Stimulated activated CD4-positive, alpha-beta T cell treated with anti-CD3 and anti-CD28 coated beads, Interleukin-4, amount 100 ng/mL, for 24 hours (primary cell): ENCODE measurements at places on chromosomes 1 and 21.

GRCh38 chr1:50830621-50831020 is 129.4 kb downstream of the FAF1 start:
- no peak for DNase-seq

- DNase-seq: peak; percentile 54
Measured at GRCh38 chr1:9715536-9716226, 64.2 kb downstream of the PIK3CD start.

GRCh38 chr1:181972256-181972655 is 89.3 kb downstream of the ZNF648 start:
- no peak for DNase-seq

DNA sequence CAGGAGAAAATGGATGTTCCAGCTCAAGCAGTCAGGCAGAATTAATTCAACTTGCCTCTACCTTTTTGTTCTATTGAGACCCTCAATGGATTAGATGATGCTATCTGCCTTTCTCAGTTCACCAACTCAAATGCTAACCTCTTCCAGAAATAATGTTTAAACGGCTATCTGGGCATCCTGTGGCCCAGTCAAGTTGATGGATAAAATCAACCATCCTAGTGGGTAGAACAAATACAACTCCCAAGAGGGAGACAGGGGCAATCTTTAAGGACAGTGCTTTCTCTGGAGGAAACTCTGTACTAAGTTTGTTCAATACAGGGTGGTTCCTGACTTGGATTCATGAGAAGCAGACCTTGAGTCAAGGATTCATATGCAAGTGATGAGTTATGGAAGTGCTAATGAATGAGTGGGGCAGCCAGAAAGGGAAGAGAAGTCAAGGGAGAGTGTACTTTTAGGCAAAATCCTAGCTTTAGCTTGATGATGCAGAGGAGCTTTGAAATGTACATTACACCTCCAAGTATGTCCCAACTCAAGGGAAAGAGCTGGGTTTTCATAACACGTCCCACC is 49.4 kb upstream of the COG2 start:
- DNase-seq: no peak

DNA sequence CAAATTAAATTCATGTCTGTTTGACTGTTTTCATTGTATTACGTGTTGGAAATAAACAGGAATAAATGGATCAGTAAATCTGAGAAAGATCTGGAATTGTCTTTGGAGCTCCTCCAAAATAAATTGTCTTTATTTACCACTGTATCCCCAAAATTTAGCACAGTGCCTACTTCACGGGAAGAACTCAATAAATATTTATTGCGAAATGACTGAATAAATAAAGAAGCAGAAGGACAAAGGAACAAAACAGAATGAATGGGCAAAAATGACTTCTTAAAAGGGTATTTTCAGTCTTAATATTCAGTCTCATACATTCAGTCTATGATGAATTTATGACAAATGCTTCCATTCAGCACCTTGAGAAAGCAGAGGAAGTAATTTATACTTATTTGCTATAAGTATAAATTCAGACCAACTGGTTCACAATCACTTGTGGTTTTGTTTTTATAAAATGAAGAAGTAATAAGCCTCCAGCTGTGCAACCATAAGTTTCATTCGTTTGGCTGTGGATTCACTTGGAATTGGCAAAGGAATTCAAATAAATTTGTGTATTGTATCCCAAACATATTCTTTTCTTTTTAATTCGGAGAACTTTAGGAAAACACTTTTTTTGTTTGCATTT is 19.2 kb upstream of the PRKAA2 start:
- DNase-seq: no peak
